ENCODE measurements at places on chromosomes 2 and 18.

DNA sequence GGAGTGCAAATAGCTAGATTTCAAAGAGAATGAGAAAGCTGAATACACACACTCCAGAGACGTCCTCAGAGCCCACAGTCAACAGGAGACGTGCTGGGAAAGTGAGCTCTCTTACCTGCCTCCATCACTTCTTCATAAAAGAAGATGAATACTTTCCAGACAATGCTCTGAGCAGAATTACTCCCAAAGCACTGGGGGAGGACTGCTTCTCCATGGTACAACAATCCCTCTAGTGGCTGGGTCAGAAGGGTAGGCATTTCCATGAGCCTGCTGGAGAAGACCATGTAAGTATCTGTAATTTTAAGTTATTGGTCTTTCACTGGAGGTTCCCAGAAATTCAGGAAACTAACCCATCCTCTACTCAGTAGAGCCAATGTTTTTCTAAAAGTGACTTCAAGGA, 190.3 kb downstream of the RBM43 start:
- DNase-seq = no peak

DNA sequence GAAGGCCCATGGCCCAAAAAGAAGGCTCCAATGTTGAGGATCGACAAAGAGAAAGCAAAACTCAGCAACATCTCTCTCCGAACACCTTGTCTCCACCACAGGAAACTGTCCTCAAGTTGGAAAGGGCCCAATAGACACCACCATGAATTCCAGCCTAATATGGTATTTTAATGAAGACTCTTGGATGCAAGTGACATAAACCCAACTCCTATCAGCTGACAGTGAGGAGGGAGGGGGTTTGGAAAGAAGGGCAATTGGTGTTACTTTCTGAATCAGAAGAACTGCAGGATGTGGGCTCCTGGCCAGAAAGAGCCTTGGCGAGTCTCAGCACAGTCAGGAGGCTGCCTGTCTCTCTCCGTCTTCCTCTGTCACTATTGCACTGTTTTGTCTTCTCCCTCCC, 40.3 kb upstream of the SIGLEC15 start:
- no peak for DNase-seq

DNA sequence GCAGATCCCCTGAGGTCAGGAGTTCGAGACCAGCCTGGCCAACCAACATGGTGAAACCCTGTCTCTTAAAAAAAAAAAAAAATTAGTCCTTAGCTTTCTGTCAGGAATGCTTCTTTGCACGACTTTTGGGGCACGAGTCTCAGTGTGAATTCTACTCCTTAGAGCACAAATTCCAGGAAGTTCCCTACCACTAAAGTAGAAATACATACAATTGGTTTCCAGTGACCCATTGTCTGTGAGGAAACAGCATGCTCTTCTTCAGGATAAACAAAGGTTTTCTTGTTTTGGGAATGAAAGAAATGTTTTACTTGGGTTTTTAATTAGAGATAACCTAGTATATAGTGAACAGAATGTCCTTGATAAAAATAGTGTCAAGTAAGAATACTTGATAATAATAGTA, 23.7 kb downstream of the PSMA8 start:
- no peak for DNase-seq

GRCh38 chr2:234422273-234422732, 74.6 kb downstream of the ARL4C start:
- DNase-seq = no peak

- DNase-seq = no peak
These were observed 105.6 kb upstream of the ST3GAL5 start for GRCh38 chr2:85994421-85994777.

DNA sequence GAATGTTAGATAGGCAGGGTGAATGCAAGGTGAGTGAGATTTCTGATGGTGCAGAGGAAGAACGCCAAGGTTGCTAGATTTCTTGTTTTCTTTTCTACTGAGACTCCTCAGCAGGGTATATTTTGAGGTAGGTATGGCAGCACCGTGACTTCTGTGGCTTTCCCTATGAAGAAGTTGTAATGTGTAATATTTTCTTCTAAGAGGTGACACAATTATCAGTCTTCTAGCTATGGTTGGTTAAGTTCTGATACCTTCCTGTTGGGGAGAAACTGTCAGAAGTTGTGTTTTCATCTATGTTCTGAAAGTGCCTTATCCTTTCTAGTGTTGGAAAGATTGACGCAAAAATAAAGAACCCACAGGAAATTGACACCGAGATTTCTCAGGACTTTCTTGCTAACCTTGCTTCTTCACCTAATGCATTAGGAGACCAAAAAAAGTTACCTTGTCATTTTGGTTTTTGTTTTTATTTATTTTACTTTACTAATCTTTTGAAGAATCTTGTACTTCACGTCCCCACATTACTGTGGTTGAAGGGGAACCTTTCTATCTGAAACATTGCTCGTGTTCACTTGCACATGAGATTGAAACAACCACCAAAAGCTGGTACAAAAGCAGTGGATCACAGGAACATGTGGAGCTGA, 11.9 kb downstream of the IL18R1 start:
- no peak for DNase-seq

DNA sequence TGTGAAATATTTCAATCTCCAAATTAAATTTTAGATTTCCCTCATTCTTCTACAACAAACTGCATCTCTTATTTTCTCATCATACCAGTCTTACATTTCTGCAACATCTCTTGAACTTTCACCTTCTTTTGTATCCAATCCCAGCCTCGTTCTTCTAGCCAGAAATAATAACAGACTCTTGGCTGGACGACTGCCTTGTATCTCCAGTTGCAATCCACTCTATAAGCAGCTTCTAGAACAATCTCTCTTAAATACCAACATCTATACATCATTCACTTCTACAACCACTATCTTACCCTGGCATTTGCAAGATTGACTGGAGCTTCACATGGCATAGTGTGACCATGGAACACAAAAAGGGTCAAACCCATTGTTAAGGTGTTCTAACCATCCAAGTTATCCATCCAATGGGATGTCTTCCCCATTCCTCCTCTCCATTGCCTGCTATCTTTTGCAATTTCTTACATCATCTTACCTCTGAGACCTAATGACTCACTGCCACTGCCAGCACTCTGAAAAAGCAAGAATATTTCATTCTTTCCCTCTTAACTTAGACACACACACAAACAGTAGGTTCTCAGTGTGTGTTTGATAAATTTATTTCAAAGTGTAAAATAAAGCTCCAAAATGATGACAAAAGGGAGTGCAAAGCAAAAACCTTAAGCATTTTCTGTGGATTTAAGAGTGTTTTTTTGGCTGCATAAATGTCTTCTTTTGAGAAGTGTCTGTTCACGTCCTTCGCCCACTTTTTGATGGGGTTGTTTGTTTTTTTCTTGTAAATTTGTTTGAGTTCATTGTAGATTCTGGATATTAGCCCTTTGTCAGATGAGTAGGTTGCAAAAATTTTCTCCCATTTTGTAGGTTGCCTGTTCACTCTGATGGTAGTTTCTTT, 145.6 kb downstream of the METTL4 start:
- DNase-seq = no peak

- no peak for DNase-seq
These were observed 22.7 kb downstream of the MGAT5 start for GRCh38 chr2:134276381-134277172.

GRCh38 chr2:8481463-8482009, 200.3 kb upstream of the ID2 start:
- DNase-seq = no peak

DNA sequence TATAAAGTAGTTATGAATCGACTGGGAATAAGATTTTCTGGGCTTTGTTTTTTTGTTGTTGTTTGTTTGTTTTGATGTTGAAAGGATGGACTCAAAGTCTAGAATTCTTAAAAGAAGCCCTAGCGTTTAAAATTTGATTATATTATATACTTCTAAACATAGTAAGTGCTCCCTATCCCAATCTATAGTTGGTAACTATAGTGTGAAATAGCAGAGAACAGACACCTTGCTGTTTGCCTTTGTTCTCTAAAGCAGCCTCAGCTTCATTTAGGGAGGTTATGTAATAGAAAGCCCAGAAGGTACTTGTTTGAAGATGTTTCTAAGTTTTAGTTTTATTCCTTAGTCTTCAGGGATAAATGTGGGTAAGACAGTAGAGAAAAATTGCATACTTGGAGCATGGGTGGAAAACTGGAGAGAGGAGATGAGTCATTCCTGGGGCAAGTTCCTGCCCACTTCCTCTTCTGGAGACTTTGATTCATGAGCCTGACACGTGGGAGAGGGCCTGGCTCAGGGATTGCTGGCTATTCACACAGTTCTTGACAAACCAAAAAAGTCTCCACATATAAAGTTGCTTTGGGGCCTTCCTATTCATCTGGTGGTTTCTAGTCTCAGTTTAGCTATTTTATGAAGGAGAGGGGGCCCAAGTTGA, 131.9 kb downstream of the MYO1B start:
- peak; percentile 84 for DNase-seq

- DNase-seq = no peak
These were observed 139.2 kb downstream of the LAMA3 start for GRCh38 chr18:23828426-23828825.

- DNase-seq = peak; percentile 17
These were observed 208.1 kb downstream of the KLHL29 start for GRCh38 chr2:23592898-23593751.

GRCh38 chr2:36572054-36572718, 25.8 kb downstream of the FEZ2 start:
- no peak for DNase-seq

DNA sequence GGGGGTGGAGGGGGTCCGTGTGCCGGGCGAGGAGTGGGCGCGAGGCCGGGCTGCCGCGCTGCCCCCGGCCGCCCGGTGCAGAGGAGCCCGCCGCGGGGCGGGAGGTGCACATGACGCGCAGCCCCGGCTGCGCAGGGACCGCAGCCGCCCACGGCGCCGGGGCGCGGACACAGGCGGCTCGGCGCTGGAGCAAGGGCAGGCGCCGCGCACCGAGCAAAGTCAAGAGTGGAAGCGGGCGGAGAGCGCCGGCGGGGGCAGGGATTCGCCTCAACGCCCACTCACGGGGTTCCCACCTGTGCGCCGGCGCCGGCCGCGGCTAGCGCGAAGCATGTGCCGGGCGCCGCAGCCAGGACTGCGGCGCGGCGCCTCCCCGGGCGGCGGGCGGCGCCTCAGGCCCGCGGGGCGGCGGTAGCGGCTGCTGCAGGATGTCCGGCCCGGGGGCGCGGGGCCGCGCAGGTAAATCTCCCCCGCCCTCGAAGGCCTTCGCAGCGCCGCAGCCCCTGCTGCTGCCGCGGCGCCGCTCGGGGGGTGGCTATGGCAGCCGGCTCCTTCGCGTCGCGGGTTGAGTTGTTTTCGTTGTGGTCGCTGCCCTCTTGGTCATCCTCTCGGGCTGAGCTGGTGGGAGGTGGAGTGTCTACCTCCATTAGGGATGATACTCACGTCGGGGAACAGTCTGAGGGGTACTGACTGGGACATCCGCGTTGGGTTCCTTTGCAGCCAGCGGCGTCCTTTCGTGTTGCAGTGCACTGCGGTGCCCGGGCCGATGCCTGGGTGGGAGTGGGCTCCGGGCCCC, 216.3 kb upstream of the DTNA start:
- DNase-seq = peak; percentile 24

- no peak for DNase-seq
These were observed 153.6 kb upstream of the EPAS1 start for GRCh38 chr2:46143429-46144132.

DNA sequence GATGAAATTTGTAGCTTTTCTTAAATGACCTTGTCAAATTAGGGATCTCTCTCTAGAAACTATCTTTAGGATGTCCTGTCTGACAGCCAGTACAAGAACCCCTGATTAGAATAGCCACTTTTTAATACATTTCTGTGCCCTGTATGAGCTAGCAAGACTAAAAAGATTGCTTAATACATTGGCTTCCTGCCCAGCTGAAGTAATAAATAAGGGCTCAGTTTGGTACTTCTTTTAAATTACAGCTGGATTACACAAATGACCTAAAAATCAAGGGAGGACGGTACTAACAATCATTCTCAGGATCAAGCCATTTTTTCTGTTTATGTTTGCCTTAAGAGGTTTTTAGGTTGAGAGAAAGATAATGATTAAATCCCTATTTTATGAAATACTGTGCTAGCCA, 11.6 kb upstream of the OLA1 start:
- DNase-seq = no peak

- DNase-seq = no peak
These were observed 350.1 kb upstream of the PIK3C3 start for GRCh38 chr18:41604964-41605363.

- peak; percentile 18 for DNase-seq
These were observed 117.8 kb downstream of the CTIF start for GRCh38 chr18:48656582-48656981.

DNA sequence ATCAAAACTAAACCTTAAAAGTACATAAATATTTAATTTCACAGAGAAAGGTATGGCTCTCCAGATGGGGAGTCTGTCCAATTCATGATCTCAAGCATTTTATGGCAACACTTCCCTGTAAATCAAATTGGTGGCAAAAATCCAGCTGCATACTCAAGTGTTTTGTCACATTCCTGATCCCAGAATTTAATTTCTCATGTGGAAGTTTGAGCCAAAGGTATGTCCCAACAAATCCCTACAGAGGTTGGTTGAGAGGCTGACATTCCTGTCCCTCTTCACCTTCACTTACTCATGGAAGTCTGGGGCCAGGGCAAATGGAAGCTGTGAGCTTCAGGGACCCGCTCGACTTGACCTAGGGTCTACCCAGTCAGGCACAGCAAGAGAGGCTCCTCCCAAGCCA, 17.7 kb downstream of the KLF7 start:
- no peak for DNase-seq

- no peak for DNase-seq
These were observed 9.3 kb downstream of the PAX3 start for GRCh38 chr2:222289278-222290160.

- DNase-seq = no peak
These were observed 49.6 kb upstream of the KLF7 start for GRCh38 chr2:207215308-207215707.

GRCh38 chr2:166404831-166405568, 29.3 kb upstream of the SCN9A start:
- no peak for DNase-seq
